NCI-H2081 treated with DMSO at 0.1 percent for 48 hours (cell line): ENCODE measurements at places on chromosomes 2 and 18.
A peak's percentile ranks its signal among the peaks of the same experiment; 100 is the strongest.

GRCh38 chr18:36167692-36168218 is 19.5 kb upstream of the MOCOS start:
- no peak for DNase-seq

GRCh38 chr2:3959372-3959771 is 256.0 kb downstream of the DCDC2C start:
- peak; percentile 65 for DNase-seq

GRCh38 chr2:8438476-8438875 is 243.4 kb upstream of the ID2 start:
- DNase-seq: no peak

DNA sequence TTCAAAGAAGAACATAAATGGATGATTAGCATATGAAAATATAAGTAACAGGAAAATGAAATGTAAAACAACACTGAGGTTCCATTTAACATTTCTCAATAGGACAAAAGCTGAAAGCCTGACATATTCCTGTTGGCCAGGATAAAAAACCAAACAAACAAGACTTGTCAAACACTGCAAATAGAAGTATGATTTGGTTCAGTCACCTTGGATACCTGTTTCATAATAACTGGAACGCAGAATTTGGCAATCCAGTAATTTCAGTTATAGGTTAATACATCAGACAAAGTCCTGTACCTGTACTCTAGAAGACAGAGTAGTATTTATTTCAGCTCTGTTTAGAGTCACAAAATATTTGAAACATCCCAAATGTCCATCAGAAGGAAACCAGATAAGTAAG is 16.5 kb upstream of the EVA1A start:
- no peak for DNase-seq

DNA sequence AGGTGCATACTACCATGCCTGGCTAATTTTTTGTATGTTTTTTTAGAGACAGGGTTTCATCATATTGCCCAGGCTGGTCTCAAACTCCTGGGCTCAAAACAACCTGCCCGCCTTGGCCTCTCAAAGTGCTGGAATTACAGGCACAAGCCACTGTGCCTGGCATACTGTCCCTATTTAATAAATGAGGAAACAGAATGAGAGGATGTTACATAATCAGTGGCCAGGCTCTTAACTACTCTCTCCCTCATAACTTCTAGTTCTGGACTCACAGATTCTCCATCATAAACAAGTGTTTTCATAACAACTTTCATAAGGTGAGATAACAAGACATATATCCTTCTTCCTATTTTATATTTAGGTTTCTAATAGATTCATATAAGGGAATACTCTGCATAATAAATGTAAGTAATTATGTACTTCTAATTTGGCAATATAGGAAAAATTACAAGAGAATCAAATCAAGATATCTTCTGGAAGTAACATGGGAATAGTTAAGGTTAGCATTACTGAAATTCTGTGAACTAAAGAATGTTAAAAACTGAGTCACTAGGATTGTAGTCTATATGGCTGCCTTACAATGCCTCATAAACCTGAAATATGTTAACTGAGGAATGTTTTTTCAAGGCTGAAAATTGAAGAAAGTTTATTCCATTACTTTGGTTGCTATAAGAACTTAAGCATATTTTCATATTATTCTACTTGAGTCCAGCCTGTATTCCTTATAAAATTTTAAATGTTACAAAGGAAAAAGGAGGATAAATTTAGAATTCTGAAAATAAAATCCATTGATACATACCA is 71.3 kb downstream of the SLC25A12 start:
- DNase-seq: no peak

- DNase-seq: no peak
These were observed 174.1 kb downstream of the SMAD7 start for GRCh38 chr18:48776641-48777025.

GRCh38 chr2:48269117-48269822 is 260.7 kb upstream of the STON1 start:
- DNase-seq: no peak

- no peak for DNase-seq
These were observed 35.0 kb downstream of the TTC32 start for GRCh38 chr2:19866771-19867170.

GRCh38 chr2:39488450-39488849 is 51.4 kb upstream of the MAP4K3 start:
- no peak for DNase-seq

- no peak for DNase-seq
These were observed 314.8 kb downstream of the MBD2 start for GRCh38 chr18:53909668-53910067.

GRCh38 chr18:34399892-34400291 is 175.2 kb upstream of the NOL4 start:
- DNase-seq: no peak

- peak; percentile 22 for DNase-seq
These were observed 139.4 kb downstream of the MTCL1 start for GRCh38 chr18:8844721-8845148.

GRCh38 chr2:68152681-68153347 is 4.9 kb upstream of the PNO1 start:
- no peak for DNase-seq

DNA sequence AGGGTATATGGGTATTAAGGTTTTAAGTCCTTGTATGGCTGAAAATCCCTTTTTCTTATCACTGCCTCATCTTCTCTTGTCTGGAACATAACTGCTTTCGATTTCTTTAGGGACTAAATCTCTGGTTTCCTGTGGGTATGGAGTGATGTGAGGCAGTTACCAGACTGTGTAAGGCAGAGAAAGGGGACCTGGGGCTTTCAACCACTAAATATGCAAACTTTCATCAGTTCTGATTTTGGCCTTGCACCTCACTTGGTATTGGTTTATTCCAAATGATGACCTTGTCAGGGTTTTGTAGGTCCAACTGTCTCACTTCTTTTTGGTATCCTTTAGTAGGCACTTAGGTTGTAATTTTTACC is 9.3 kb downstream of the MAP4K4 start:
- no peak for DNase-seq

- no peak for DNase-seq
These were observed 71.4 kb downstream of the METTL8 start for GRCh38 chr2:171362396-171362795.

GRCh38 chr2:85394261-85394681 is 15.9 kb downstream of the CAPG start:
- DNase-seq: no peak

GRCh38 chr2:65479524-65479923 is 47.1 kb upstream of the SPRED2 start:
- no peak for DNase-seq

DNA sequence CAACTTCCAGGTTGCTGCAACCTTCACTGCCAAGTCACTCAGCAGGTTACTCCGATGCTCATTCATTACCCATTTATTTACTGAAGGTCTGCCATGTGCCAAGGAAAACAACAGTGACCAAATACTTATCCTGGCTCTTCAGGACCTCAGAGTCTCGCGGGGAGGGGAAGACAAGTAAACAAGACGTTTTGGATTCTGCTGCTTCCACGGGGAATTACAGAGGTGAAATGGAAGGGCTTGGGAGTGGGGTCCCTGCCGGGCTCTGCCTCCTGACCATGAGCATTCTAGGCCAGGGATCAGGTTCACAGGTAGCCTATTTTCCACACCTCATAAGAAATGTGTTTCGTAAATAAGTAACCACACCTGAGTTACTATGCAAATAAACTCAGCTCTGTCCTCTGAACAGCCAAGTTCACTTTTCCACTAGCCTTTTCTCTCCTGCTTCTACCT is 68.1 kb downstream of the CLHC1 start:
- DNase-seq: no peak

- DNase-seq: no peak
These were observed 60.2 kb downstream of the ZC3H6 start for GRCh38 chr2:112335600-112335999.

DNA sequence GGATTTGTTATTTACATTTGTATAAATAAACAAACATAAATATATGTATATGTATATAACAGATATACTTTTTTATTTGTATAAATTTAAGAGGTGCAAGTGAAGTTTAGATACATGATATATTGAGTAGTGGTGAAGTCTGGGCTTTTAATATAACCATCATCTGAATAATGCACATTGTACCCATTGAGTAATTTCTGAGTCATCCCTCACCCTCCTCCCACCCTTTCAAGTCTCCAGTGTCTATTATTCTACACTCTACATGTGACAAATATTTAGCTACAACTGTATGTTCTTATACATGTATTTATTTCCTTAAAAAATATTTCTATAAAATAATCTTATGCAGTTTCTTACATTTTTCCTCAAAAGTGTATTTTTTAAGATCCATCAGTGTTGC is 358.7 kb upstream of the TFPI start:
- no peak for DNase-seq

DNA sequence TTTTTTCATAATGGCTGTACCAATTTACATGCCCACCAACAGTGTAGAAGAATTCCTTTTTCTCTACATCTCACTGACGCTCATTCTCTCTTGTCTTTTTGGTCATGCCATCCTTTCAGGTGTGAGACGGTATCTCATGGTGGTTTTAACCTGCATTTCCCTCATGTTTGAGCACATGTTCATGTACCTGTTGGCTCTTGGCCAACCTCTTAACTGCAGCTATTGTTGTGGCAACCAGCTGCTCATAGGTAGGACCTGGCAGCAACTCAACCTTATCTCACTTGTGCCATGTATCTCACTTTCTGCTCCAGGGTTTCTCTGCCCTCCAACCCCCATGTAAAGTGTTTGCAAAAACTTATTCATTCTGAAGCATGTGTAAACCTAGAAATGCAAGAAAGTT is 167.5 kb downstream of the UPP2 start:
- peak; percentile 19 for DNase-seq

- DNase-seq: no peak
These were observed 272.0 kb downstream of the TGIF1 start for GRCh38 chr18:3721771-3722648.

DNA sequence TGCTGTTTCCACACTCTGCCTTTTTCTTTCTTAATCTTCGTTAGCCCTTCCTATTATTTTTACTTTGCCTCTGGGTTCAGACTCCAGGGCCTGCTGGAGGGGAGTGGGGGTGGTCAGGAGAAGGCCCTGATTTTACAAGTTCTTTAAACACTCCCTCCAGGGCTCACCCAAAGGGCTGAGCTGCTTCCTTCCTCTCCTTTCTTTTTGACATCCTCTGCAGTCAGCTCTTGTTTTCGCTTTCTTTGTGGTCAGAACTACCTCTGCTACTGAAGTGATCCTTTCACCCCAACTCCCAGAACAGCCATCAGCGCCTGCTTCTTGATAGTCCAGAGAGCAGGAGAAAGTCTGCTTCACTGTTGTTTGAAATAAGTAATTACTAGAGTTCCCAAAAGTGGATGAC is 925.7 kb downstream of the EPHA4 start:
- DNase-seq: no peak

- no peak for DNase-seq
These were observed 41.4 kb downstream of the FMNL2 start for GRCh38 chr2:152376385-152376784.

DNA sequence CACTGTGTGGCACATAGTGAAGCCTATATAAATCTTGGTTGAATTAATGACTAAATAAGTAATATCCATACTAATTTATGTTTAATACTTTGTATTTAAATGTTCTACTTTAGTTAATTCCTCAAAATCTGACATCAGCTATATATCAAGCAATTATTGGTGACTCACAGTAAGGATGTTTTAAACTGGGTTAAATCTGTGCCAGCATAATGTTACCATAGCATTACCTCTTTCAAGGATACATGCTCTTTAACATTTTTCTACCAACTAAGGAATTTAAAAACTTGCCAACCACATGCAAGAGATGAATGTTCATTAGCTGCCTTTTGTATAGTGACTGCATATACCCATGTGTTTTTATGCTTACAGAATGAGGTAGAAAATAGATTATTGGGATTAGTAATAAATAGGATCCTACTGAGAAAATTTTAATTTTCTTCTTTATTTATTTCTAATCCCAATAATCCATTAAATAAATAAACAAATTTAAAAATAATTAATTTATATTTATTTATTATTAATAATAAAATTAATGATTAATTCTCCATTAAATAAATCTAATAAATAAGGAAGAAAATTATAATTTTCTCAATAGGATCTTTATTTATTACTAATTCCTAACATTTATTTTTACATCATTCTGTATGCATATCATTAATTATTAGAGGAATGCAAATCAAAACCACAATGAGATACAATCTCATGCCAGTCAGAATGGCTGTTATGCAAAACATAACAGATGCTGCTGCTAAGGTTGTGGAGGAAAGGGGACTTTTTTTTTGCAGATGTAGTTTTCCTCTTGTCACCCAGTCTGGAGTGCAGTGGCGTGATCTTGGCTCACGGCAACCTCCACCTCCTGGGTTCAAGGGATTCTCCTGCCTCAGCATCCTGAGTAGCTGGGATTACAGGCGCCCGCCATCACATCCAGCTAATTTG is 410.7 kb upstream of the DSEL start:
- DNase-seq: no peak

- no peak for DNase-seq
These were observed 12.7 kb downstream of the THOC1 start for GRCh38 chr18:255171-255570.

DNA sequence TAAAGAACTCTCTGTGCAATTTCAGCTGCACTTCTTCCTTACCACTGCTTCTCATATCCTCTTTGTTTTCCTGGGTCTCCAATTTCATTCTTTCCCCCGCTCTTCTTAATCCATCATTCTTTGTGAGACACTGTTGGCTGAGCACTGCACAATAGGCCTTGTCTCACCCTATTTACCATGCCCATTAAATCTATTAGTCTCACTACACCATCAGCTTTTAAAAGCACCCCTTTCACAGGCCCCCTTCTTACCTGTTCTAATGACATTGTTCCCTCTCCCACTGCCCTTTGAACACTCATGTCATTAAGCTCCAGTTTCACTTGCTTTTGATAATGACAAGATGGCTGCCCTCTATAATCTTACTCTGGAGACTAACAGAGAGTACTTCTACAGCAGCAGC is 404.1 kb upstream of the ACVR2A start:
- peak; percentile 31 for DNase-seq

- DNase-seq: no peak
These were observed 24.6 kb downstream of the NRP2 start for GRCh38 chr2:205706769-205707381.

GRCh38 chr2:12032975-12033374 is 286.5 kb downstream of the LPIN1 start:
- no peak for DNase-seq

- no peak for DNase-seq
These were observed 89.4 kb downstream of the DOK6 start for GRCh38 chr18:69490072-69490471.

DNA sequence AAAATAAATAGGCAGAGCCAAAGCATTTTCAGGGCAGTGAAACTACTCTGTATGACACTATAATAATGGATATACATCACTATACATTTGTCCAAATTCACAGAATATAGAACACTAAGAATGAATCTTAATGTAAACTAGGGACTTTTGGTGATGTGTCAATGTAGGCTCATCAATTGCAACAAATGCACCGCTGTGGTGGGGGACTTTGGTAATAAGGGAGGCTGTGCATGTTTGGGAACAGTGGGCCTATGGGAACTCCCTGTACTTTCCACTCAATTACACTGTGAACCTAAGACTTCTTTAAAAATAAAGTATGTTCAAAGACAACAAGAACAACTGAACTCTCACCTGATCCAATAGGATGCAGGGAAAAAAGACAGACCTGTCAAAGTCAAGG is 220.7 kb downstream of the CMPK2 start:
- no peak for DNase-seq
